ENCODE measurements at places on chromosomes 5 and 9.

DNA sequence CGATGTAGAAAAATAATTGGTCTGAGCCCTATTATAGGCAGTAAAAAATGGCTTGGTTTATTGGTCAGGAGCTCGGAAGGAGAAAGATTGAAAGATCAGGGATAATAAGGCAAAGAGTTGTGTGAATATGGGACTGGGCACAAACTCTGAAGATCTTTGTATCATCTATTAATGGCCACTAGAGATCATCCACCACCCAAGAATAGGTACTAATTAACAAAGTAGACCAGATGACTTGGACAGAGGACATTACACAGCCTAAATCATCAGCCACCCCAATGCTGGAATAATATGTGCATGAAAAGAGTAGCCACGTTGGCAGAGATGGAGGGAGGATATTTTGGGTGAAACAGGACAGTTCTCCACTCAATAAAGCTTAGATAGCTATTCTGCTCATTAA is 364.1 kb downstream of the EFNA5 start:
- no peak for DNase-seq

GRCh38 chr5:6302075-6302474 is 76.3 kb downstream of the MED10 start:
- no peak for DNase-seq

DNA sequence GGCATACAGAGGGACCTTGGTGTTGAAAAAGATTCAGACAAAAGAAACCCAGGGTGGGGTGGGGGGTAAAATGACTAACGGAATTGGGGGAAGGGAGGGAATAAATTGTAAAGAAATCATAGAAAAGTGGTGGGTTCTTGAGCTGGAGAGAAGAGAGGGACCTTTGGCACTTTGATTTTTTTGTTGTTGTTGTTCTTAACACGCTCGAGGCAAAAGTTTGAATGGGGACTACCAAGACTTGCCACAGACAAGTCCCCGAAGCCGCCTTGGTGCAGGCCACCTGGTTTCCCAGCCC is 616 bp downstream of the VCAN start:
- DNase-seq = no peak

- DNase-seq = no peak
These were observed 30.4 kb downstream of the GADD45G start for GRCh38 chr9:89634995-89635742.

- DNase-seq = no peak
These were observed 1.2 kb upstream of the ADAMTS6 start for GRCh38 chr5:65482736-65483545.

Data from NK-92 treated with Interleukin-12 subunit alpha and Interleukin-12 subunit beta, amount 100 ng/mL, for 24 hours (cell line).